ENCODE measurements at places on chromosomes 1 and 21.
A peak's percentile ranks its signal among the peaks of the same experiment; 100 is the strongest.

GRCh38 chr1:17439250-17440073 is at the start of gene RCC2:
Gene RCC2, minus strand, starts transcription at chr1:17439677. Its CDS starts 1,163 bp downstream, at chr1:17438514.
- DNase-seq: peak; percentile 67

- no peak for DNase-seq
These were observed 236.2 kb downstream of the NFIA start for GRCh38 chr1:61318319-61319125.

DNA sequence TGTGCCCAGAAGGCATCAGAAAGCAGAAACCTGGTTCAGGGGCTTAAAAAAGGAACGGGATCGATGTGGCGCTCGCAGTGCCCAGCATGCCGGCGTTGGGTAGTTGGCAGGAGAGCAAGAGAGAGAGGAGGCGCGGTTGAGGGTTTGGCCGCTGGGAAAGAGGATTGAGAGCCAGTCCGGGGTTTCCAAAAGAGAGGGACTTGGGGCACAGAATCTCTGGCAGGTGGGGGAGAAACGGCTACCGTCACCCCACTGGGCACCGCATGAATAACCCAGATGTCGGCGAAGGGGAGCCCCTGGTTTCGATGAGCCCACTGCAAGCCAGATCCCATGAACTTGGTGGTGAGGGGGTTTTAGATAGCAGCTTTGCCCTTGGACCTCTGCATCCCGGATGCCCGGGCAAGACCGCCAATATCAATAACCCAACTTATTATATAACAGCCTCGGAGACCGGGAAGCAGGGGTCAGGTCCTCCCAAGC is 60.4 kb upstream of the ACOT11 start:
- DNase-seq: no peak

DNA sequence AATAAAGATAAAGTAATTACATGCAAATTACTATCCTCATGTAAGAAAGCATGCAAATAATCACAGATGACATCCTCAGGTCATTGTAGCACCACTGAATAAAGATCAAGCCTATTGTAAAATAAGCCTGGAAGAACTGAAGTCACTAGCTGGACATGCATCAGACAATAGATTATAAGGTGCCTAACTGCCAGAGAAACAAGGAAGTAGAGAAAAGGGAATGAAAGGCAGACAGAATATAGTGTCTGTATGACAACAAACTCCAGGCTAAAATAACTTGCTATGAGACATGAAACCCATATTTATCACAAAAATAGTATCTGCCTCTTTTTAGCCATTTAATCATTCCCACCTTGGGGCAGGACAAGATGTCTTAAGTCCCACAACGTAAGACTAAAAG is 108.7 kb downstream of the ENAH start:
- no peak for DNase-seq

- no peak for DNase-seq
These were observed 31.5 kb downstream of the LPAR3 start for GRCh38 chr1:84861516-84861915.

GRCh38 chr1:166083887-166084286 is 82.9 kb downstream of the FAM78B start:
- no peak for DNase-seq

DNA sequence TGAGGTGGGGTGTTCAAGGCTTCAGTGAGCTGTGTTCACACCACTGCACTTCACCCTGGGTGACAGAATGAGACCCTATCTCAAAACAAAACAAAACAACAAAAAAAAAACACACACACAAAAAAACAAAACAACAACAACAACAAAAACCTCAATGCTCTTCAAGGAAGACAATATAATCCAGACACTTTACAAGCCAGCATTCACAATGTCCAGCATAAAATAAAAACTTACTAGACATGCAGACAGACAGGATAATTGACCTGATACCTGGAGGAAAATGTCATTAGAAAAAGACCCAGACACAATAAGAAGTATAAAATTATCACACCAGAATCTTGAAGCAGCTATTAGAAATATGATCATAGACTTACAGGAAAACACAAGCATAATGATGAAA is 39.0 kb upstream of the BACE2 start:
- DNase-seq: no peak

DNA sequence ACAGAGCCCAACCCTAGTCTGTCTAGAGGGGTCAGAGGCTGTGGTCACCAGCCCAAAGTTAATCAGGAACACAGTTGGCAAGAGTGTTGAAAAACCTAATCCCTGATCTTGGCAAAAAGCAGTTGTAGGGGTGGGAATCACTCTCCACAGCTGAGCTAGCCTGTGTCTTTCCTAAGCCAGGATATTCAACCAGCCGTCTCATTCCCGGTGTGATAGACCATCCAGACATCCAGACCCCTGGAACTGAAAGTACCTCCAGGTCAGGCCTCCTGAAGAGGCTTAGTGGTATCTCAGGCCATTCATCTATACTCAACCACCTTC is 4.9 kb downstream of the LHX9 start:
- no peak for DNase-seq

GRCh38 chr1:3819771-3820200 is 23.5 kb upstream of the LRRC47 start:
- no peak for DNase-seq

DNA sequence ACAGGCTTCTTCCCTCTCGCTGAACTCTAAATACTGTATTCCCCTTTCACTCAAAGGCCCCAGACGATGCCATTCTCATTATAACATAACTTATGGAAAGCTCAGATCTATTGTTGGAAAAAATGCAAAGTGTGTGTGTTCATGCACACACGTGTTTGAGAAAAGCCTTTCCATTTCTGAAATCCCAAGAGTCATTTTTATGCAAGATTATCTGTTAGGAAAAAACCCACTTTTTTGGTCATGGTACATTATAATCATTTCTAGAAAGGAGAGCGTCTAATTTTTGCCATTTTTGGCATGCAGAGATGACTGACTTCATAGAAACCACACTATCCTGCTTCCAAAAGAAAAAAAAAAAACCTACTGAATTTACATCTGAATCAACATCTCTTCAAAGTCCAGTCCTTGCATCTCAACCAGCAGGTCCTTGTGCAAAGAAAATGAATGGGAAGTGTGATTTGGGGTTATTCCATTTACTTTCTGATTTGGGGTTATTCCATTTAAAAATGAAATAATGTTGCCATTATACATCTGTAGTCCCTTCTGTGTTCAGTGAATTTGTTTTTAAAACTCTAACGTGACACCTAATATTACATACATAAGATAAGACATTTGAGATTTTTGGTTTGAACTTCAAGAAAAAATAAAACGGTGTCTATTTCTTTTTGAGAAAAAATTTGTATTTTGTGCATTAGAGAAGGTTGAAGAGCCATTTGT is 150.3 kb downstream of the DHRS3 start:
- DNase-seq: no peak

- no peak for DNase-seq
These were observed 560.2 kb upstream of the ZRANB2 start for GRCh38 chr1:71640998-71641397.

- no peak for DNase-seq
These were observed 38.9 kb downstream of the FAM163A start for GRCh38 chr1:179781962-179782361.

DNA sequence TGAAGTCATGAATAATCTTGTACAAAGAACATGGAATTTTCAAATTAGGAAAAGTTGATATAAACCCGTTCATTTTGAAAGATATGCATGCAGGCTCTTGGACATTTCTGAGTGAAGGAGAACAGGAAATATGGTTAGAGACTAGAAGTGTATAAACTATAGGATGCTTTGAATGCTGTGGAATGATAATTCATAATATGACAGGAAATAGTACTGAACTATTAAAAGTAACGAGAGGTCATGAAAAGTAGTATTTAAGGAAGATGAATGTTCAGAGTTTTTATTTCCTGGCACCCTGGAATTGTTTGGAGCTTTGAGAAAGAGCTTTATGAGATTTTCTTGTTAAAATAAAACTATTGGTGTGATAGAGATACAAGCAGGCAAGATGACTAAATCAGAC is 18.7 kb upstream of the CRB1 start:
- no peak for DNase-seq

DNA sequence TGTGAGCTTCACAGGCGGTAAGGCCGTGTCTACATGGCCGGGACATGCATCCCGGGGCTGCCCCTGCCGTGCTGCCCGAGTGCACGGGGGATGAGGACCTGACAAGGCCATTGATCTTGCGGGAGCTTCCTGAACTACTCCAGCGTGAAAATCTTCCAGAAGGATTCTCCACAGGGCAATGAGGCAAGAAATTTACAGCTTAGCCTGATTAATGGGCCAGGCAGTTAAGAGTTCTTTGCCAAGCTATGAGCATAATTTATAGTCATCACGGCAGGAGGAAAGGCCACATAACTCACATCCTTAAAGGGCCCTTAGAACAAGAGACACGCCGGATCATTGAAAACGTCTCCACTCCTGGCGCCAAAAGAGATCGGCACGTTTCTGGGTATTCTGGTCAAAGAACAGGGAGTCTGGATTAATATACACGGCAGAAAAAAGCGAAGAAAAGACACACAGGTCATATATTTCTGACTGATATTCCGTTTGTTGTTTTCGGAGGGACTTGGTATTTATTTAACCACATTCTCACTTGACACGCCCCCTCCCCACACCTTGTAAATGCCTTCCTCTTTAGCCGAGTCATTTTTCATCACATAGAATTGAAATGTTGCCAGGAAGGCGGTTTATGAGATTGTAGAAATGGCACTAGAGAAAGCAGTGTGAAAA is 180.5 kb downstream of the DYRK1A start:
- no peak for DNase-seq

DNA sequence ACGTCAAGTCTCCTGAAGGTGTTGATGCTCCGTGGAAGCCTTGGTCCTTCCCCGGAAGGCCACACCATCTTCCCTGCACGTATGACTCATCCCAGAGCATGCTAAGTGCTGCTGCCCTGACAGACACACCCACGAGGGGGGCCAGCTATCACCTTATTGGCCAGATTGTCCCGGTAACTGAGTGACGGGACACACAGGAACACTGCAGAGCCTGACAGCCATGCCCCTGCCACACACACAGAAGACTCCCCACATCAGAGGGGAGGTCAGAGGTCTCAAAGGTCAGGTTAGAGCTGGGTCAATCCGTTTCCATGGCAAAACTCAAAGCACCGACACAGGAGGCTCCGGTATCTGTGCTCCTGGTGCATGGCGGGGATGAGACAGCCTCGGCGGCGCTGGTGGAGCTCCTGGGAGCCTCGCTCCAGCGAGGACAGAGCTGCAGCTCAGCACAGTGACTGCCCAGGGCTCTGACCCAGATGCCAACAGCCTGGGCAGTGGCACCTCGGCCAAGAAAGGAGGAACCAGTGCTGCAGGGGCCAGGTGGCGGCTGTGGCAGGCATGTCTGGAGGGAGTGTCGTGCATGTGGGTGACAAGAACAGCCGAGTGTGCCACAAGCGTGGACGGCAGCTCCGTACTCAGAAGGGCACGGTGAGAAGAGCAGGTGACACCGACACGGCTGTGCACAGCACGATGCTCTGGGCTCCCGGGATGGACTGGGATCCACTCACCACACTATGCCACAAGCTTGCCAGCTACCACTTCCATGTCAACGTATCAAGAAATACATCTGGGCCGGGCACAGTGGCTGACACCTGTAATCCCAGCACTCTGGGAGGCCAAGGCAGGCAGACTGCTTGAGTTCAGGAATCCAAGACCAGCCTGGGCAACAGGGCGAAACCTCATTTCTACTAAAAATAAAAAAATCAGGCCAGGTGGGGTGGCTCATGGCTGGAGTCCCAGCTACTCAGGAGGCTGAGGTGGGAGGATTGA is 14.8 kb upstream of the TMEM240 start:
- DNase-seq: no peak

- DNase-seq: no peak
These were observed 58.3 kb upstream of the HAO2 start for GRCh38 chr1:119310301-119310700.

- no peak for DNase-seq
These were observed 18.7 kb upstream of the CLDN8 start for GRCh38 chr21:30234643-30235042.

DNA sequence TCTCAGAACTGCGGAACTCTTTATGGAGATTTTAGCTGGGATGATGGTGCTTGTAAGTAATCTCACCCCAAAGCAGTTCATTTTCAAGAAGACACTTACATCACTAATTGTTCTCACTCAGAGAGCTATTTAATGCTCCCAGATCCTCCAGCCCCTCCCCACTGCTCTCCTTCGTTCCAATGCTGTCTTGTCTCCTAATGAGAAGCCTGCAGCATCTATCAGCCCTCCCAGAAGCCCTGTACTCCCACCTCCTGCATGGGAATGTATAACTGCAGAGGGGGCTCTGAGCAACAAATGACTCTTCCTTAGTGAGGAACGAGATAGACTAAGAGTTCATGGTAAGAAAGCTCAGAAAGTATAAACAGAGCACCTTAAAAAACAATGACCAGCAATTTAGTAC is 377.4 kb upstream of the RUNX1 start:
- no peak for DNase-seq

DNA sequence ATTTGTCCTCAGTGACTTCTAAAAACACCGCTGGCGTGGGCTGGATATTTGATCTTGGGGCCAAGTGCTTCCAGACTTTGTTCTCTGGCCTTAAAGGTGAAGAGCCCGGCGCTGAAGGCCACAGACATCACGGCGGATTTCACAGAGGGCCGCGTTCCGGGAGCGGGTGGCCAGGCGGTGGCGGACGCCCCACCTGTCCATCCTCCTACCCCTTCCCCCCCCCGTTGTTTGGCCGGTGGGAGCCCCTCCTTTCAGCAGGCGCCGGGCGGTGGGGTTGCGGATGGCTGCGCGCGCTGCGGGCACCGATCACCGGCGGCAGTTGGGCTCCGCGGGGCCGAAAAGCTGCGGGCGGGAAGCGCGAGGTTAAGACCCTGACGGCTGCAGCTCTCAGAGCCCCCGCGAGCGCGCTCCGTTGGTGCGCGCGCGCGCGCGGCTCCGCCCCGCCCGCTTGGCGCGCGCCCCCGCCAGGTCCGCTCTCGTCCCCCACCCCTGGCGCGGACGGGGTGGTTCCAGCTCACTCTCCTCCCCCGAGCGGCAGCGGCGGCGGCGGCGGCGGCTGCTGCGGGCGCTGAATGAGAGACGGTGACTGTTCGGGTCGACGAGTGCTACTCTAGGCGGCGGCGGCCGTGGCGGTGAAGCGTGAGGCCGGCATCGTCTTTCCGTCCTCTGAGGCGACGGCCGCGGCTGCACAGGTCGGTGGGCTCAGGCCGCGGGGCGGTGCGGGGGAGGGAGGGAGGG is at the start of gene RALGPS2:
Gene RALGPS2 (plus strand): TSS at position 517 of the 738 bp plus-strand sequence. CDS start 51,521 bp downstream, outside the sequence.
- DNase-seq: peak; percentile 63

All from activated CD4-positive, alpha-beta T cell treated with anti-CD3 and anti-CD28 coated beads, Interleukin-2, amount 50 U/mL, for 1 hour (primary cell).